Prostate gland (tissue), 2 donors: ENCODE measurements at places on chromosomes 2 and 18.

- DNase-seq, result no peak
Measured at GRCh38 chr2:235047171-235048160, 95.6 kb downstream of the SH3BP4 start.

- no peak for DNase-seq
Measured at GRCh38 chr2:99898336-99899048, 243.9 kb downstream of the AFF3 start.

DNA sequence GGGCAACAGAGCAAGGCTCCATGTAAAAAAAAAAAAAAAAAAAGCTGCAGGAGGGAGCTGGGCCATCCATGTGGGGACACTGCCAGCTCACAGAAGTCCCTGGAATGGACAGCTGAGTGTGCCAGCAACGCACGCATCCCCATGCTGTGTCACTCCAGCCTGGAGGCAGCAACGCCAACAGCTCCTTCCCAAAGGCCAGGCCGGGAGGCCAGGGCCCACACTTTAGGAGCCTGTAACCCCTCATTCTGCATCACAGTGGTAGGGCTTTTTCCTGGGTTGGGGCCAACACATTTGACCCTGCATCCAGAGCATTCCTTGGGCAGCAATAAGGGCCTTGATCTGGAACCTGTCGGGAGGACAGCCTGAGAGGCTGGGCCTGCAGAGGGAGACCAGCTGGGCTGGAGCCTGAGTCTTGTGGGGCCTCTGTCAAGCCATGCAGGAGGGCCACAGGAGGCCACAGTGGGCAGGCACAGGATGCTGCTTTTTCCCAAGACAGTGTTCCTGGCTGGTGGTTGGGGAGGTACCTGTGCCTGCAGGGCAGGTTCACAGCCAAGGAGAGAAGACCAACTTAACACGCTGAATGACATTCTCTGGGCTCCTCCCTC lies 16.8 kb upstream of the KCNK3 start:
- no peak for DNase-seq

DNA sequence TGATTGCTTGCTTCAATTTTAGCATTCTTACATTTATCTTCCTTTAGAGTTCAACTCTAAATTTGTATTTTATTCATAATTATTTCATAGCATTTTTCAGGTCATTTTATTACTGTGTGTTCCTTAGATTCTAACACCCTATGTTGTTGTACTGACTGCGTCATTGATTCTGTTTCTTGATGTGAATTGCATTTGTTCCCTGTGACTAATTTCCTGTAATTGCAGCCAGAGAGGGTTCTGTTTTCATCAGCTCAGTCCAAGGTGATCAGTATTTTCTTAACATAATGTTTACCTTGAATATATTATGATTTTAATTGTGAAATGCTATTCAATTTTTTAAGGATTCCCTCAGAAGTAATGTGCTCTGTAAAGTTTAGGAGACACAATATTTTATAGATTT lies 970.2 kb upstream of the PIK3C3 start:
- DNase-seq, result no peak

DNA sequence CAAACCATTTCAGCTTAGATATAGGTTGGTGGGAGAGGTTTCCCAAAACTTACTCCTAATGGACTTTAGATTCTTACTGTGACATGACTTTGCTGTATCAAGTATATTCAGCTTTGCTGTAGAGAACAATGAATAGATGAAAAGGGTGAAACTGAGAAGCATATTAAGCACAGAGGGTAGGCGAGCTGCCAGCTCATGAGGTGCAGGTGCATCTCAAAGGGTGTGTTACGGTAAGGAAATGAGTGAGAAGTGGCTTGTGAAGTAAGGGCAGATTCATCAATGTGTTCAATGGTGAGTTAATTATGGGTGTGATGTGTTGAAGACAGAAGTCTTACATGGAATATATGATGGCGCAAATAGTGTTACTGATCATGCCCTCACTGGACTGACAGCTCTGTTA lies 49.3 kb downstream of the CD8B2 start:
- DNase-seq, result no peak

DNA sequence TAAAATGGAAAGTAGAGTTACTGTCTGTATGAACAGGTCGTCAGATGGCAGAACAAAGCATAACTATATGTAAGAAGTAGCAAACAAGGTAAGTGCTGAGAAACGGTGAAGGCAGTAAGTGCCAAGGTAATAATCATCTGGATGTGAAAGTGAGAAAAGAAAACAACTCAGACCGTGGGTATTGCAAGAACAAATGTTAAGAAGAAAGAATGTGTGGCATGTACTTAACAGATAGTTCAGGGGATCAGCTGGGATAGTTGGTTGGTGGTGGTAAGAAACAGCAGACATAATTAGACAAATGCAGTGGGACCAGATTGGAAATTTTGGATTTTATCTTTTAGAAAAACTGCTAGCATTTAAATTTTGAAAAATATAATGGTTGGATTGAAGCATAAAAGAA lies 375.8 kb upstream of the NXPH2 start:
- no peak for DNase-seq

DNA sequence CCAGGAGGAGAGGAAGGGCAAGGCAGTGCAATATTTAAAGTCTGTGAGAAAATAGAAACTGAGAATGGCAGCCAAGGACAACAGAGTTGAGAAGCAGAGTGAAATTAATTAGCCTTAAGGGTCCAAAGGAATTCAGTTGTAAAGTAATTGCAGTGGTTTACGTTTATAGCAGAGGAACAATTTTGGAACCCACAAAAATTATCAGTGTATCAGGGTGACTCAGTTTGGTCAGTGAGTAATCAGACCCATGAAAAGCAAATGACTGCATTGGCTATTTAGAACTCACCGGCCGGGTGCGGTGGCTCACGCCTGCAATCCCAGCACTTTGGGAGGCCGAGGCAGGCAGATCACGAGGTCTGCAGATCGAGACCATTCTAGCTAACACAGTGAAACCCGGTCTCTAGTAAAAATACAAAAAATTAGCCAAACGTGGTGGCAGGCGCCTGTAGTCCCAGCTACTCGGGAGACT lies 245.8 kb upstream of the SLC39A10 start:
- DNase-seq, result no peak
